ENCODE measurements at places on chromosomes 5 and 9. TPM values are rescaled to one million over a fixed set of nuclear protein-coding genes. Genes with fewer than 3 reads are reported as not detected.

DNA sequence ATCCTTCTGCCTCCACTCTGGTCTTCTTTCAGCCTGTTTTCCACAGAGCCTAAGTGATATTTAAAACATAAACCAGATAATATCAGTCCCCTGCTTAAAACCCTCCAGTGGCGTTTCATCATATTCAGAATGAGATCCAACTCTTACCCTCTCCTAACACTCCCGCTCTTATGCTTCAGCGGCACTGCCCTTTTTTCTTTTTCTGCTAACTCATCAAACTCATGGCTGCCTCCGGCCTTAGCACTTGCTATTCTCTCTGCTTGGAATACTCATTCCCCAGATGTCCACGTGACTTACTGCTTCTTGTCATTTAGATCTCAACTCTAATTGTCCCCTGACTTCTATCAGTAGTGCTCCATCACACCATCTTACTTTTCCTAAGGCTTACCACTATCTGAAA lies 73.6 kb downstream of the PIP5K1B start:
- DNase-seq, result no peak

DNA sequence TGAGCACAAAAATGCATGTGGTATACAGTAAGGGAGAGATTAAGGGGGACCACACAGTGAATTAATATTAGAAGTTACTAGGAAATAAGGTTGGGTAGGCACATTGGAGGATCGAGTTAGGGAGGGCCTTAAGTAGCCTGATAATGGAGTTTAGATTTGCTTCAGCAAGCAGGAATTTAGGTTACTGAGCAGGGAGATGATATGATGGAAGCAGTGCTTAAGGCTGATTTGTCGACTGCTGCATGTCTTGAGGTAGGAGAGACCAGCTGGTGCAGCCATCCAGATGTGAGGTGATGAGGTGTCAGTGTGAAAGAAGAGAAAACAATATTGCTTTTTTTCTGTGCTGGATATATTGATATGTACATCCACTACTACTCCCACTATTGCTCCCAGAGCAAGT lies 55.2 kb upstream of the ACTBL2 start:
- DNase-seq, result no peak

DNA sequence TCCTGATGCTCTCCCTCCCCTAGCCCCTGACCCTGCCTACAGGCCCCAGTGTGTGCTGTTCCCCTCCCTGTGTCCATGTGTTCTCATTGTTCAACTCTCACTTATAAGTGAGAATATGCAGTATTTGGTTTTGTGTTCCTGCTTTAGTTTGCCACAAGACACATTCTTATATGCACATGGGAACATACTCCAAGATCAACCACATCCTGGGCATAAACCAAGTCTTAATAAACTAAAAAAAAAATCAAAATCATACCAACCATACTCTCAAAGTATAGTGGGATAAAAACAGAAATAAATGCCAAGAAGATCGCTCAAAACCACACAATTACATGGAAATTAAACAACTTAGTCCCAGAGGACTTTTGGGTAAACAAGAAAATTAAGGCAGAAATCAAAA lies 11.2 kb upstream of the ZCCHC9 start:
- no peak for DNase-seq

DNA sequence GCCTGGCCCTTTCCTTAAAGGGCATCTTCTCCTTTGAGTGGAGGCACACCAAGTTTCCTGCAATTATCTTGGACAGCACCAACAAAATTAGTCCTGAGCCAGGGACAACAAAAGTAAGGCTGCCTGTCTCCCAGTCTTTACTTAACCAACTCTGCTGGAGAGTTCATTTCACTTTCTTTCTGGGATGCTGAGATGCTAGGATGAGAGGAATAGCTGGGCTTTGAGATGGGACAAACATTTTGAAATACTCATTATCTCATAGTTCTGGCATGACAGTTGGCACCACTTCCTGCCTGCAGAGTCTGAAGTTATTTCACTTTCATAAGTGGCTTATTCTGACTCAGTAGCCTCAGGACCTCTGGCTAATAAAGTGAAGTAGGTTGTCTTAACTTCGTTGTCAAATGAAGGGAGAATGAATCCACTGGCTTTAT lies 157.0 kb downstream of the C9orf152 start:
- no peak for DNase-seq

DNA sequence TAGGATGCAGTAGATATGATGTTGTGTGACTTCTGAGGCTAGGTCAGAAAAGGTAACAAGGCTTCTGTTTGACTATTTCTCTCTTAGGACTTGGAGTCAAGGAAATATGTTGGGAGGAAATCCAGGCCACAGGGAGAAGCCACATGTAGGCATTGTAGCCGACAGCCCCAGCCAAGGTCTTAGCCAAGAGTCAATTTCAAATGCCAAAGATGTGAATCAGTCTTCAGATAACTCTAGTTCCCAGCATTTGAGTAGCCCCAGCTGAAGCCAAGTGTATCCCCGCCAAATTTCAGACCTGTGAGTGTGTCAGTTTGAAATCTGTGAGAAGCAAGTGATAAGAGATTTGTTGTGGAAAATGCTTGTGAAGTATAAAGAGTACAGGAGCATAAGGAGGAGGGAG lies 38.1 kb upstream of the ISL1 start:
- DNase-seq, result no peak

PCDHGB3 gene
- 0.74 TPM for total RNA-seq

PCDHGA11 gene
- 13.3 TPM for total RNA-seq
